ENCODE measurements at places on chromosomes 2 and 18.

DNA sequence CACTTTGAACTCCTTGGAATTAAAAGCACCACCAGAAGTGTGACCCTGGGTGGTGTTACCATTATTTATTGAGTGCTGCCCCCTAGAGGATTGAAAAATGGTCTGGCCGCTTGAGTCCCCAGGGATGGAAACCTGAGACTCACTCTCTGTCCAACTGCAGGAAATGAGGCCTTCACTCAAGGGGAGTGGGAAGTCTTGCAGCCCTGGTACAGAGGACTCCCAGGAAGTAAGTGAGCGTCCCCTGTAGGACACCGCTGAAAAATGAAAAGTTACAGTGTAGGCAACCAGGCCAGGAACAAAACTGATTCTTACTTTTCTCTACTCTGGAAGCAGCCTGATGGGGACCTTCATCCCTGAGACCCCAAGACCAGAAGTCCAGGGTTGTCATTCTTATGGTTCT, 2.2 kb upstream of the NRP2 start:
- DNase-seq: no peak

DNA sequence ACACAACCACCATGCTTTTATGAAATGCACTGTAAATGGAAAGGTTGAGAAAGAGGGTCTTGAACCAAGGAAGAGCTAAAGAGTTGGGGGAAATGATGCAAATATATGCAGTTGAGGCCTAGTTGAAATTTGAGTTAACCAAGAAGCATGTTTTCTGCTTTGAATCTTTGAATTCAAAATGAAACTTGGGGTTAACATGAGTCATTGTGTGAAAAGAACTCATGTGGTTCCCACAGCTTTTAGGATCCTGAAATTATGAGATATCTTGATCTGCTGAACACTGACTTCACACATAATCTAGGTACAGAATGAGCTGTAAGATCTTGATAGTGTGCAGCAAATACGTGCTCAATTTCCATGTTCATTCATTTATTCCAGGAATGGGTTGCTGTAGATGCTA, 422.9 kb upstream of the TRIB2 start:
- DNase-seq: no peak

GRCh38 chr2:182038576-182038975, 52.9 kb downstream of the PPP1R1C start:
- DNase-seq: no peak

GRCh38 chr2:84969511-84970209, 1.3 kb upstream of the KCMF1 start:
- DNase-seq: no peak

- no peak for DNase-seq
Observed at GRCh38 chr2:42008241-42008921, 39.4 kb upstream of the PKDCC start.

DNA sequence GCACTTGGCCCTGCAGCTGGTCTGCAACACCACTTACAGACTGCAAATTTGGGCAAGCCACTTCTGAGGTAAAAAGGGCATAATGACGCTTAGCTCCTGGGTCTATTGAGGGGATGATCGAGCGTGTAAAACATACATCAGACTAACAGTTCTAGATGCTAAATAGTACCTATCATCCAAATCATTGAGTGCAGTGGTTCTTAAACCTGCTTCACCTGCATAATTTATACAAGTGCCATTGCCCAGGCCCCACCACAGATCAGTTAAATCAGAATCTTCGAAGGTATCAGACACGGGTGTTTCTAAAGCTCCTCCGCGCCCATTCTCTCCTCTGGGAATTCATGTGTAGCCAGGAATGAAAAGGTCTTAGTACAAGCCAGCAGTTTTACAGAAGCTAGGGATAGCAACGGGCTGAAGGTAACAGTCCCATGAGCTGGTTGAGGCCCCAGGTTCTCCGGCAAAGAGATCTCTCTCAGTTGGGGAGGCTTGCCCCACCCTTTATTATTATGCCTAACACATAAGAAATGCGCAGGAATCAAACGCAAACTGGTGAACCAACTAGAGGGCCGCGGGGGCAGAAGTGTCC, 737 bp upstream of the RNF181 start:
- no peak for DNase-seq

- DNase-seq: peak; percentile 57
Observed at GRCh38 chr2:29281086-29281915, 166.1 kb downstream of the CLIP4 start.

GRCh38 chr18:23225503-23225902, 90.2 kb downstream of the CABLES1 start:
- peak; percentile 38 for DNase-seq

GRCh38 chr2:42796427-42797248, 4.3 kb upstream of the HAAO start:
- no peak for DNase-seq
